Naive thymus-derived CD8-positive, alpha-beta T cell (primary cell): ENCODE measurements at places on chromosomes 2 and 18. TPM values are rescaled to one million over a fixed set of nuclear protein-coding genes. Genes with fewer than 3 reads are reported as not detected.

DNA sequence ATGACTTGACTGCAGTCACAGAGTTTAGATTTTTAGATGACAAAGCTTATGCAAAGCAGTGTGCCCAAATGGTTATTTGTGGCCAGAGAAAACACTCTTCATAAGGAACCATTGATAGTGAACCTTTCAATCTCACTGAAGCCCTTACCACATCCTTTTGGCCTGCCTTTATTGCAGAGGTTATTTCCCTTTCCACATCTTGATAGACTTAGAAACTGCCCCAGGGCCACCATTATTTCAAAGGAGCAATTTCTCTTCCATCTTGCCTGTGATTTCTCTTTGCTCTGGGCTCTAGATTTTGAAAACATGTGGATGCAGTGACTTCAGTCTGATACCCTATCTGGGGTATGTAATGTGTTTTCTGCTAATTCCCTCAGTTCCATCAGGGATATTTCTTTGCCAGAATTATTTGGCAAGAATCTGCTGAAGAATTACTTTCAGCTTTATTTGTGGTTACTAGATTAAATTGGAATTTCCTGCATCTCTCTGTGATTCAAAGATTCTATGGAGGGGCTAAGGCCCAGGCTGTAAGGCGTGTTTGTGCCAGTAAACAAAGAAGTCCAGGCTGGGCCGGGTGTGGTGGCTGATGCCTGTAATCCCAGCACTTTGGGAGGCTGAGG, 51.0 kb downstream of the MOGAT1 start:
- no peak for DNase-seq

- DNase-seq, result no peak
Observed at GRCh38 chr2:129912066-129912820, 67.2 kb upstream of the RAB6C start.

- no peak for DNase-seq
Observed at GRCh38 chr2:201204655-201205514, 21.9 kb downstream of the CASP10 start.

DNA sequence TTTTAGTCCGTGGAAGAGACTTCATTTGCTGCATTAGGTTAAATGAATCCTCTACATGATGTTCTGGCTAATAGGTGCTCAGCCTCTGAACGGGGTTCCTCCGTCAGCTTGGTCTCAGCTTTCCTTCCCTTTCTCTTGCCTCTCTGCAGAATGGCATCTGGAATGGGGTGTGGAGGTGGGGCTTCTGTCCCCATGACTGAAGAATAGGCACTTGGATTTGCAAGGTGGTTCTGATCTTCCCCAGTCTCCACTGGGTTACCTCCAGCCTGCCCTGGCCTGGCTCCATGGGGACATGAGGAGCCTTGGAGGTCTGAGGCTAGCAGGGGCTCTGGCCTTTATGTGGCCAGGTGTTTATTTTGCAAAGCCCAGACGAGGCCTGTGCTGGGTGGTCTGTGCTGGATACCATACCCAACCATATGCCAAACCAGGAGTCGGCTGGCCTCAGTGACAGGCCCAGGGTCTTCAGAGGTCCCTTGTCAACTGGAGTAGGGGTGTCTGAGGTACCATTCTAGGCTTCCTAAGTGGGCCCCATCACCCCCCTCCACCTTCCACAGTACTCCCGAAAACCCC, 28.2 kb upstream of the LAPTM4A start:
- DNase-seq, result no peak

- DNase-seq, result no peak
Observed at GRCh38 chr2:65539633-65540032, 107.2 kb upstream of the SPRED2 start.

GRCh38 chr2:179133016-179133415, 83.1 kb upstream of the CCDC141 start:
- DNase-seq, result no peak

DNA sequence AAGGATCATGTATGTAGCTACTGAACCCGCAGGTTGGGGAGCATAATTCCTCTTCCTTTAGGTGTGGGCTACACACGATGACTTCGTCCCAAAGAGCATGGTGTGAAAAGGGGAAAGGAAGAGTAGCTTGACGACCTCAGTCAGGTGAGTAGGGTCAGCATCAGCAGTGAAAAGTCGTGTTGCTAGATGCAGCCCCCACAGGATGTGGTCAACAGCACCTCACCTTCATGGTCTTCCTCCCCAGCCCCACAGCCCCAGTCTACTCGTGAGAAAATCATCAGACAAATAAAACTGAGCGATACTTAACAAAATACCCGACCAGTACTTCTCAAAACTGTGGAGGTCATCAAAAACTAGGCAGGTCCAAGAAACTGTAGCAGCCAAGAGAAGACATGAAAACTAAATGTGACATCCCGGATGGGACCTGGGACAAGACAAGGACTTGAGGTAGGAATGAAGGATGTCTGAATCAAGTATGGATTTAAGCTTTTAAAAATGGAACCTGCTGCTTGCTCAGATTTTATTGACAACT, 77.5 kb upstream of the NFATC1 start:
- DNase-seq, result no peak

- no peak for DNase-seq
Observed at GRCh38 chr2:36511858-36512603, 85.9 kb downstream of the FEZ2 start.

DNA sequence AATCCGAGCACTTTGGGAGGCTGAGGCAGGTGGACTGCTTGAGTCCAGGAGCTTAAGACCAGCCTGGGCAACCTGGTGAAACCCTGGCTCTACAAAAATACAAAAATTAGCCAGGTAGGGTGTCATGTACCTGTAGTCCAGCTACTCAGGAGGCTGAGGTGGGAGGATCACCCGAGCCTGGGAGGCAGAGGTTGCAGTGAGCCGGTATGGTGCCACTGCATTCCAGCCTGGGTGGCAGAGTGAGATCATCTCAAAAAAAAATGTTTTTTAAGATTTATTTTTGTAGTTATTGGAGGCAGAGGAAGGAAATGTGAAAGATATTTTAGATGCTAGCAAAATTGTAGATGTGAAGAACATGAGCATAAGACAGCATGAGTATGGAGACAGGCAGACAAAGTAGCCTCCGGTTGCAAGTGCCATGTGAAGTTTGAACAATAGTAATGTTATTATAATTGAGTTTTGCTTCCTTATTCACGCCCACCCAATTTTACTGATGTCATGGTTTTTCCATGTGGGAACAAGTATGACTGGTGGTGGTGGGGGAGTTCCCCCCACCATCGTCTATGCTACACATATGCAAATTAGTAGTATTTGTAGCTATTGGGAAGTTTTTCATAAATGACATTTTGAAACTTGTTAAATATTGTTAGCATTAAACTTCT, 18.0 kb downstream of the REL start:
- DNase-seq, result no peak

DNA sequence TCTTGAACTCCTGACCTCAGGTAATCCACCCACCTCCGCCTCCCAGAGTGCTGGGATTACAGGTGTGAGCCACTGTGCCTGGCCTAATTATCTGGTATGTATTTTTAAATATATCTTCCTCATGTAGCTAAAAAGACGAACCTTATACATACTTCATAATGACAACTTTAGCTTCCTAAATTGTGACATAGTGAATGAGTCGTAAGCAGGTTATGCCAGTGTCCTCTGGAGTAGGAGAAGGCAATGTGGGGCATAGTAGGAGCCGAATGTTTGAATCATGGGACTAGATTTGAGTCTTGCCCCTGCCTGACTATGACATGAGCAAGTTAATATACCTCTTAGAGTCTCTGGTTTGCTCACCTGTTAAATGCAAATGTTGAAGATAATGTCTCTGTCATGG, 95.8 kb upstream of the FOSL2 start:
- no peak for DNase-seq

- no peak for DNase-seq
Observed at GRCh38 chr2:147934881-147935620, 85.5 kb downstream of the ORC4 start.

GRCh38 chr2:102523651-102524050, 50.6 kb downstream of the SLC9A4 start:
- DNase-seq, result no peak

GRCh38 chr18:6327485-6327884, 87.2 kb downstream of the L3MBTL4 start:
- DNase-seq, result no peak

DNA sequence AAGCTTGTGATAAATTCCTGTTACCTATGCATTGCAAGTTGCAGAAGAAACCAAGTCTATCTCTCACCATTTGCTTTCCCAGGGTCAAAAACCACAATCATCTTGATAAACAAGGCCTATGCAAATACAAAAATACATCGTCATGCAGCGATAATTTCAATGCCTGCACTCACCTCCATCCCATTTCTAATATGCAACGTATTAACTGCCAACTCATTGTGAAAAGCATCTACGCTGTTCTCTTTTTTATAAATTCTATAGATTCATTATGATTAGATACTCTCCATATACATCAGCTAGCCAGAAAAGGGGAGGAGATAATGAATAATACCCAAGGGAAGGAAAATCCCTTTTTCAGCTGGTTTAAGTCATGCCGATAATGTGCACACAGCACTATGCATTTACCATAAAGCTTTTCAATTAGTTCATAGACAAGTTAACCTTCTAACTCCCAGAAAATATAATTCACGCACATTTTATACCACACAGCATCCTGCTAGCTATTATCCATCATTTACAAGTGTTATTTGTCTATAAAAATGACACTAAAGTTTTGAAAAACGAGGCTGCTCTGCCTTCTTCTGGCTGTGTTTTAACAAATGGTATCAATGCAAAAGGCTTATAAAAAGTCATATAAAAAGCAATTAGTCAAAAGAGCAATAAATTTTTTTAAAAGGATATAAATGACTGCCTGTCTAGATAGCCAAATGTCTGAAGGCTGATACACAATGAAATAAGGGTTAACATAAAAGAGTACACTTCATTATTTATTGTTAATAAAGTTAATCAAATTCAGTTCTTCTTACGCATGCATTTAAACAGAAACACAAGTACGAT, 77.6 kb downstream of the AFF3 start:
- DNase-seq, result no peak

GRCh38 chr2:214587442-214587841, 176.6 kb downstream of the VWC2L start:
- DNase-seq, result no peak

DNA sequence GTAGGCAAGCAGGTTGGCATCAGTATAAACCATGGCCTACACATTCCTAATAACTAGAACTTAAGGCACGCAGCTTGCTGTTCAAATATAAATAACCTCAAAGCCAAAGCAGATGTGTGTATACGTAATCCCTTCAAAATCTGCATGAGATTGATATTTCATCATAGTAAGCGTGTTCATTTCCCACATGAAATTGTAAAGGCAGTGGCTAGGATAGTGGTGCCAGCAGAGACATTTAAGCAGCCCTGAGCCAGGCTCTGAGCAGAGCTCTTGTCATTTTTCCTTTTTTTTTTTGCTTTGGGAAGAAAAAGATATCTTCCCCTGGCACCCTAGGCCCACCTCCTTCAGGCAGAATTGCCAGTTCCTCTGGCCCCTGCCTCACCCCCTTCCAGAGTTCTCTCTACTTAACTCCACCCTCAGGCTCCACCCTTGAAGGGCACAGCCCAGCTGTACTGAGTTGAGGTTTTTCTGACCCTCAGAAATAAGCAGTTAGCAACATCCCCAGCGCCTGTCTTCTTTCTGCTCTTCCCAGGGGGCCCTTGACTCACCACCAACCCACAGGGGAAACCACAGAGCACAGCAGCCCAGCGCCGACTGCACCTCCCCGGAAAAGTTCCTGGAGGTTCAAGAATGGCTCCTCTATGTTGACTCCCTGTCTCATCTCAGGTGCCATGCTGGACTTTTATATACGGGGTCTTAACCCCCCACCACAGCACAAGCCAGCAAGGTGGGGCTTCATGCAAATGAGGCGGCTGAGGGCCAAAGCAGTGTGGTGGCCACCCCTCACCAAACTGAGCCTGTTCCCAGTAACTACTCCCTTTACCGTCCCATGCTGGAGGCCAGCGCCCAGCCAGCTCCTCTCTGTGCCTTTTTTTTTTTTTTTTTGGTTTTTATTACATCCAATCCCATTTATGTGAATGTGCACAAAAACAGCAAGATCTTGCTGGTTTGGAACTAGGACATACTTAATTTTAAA, 84.7 kb downstream of the EHD3 start:
- DNase-seq, result no peak

DNA sequence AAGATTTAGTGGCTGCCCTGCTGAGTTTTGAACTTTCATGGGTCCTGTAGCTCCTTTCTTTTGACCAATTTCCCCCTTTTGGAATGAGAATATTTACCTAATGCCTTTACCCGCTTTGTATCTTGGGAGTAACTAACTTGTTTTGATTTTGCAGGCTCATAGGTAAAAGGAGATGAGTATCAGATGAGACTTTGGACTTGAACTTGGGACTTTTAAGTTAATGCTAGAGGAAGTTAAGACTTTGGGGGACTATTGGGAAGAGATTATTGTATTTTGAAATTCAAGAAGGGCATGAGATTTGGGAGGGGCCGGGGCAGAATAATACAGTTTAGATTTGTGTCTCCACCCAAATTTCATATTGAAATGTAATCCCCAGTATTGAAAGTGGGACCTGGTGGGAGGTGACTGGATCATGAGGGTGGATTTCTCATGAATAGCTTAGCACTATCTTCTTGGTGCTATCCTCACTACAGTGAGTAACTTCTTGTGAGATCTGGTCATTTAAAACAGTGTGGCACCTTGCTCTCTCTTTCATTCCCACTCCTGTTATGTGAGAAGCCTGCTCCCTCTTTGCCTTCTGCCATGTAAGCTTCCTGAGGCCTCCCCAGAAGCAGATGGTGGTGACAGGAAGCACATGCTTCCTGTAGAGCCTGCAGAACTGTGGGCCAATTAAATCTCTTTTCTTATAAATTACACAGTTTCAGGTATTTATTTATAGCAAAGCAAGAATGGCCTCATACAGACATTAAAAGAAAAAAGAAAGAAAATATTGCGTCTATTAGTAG, 6.1 kb downstream of the ADI1 start:
- no peak for DNase-seq

- DNase-seq, result no peak
Observed at GRCh38 chr2:157052685-157053224, 204.8 kb upstream of the GALNT5 start.

DTNA gene
- not detected for total RNA-seq

HOXD8 gene
- total RNA-seq, result not detected

NPHP1 gene
- total RNA-seq, result 0.96 TPM

POTEJ gene
- not detected for total RNA-seq

DSG1 gene
- not detected for total RNA-seq

FLACC1 gene
- 5.9 TPM for total RNA-seq

CREG2 gene
- not detected for total RNA-seq

CCDC142 gene
- 67.4 TPM for total RNA-seq
